RKO (cell line): ENCODE measurements at places on chromosomes 2 and 18.

DNA sequence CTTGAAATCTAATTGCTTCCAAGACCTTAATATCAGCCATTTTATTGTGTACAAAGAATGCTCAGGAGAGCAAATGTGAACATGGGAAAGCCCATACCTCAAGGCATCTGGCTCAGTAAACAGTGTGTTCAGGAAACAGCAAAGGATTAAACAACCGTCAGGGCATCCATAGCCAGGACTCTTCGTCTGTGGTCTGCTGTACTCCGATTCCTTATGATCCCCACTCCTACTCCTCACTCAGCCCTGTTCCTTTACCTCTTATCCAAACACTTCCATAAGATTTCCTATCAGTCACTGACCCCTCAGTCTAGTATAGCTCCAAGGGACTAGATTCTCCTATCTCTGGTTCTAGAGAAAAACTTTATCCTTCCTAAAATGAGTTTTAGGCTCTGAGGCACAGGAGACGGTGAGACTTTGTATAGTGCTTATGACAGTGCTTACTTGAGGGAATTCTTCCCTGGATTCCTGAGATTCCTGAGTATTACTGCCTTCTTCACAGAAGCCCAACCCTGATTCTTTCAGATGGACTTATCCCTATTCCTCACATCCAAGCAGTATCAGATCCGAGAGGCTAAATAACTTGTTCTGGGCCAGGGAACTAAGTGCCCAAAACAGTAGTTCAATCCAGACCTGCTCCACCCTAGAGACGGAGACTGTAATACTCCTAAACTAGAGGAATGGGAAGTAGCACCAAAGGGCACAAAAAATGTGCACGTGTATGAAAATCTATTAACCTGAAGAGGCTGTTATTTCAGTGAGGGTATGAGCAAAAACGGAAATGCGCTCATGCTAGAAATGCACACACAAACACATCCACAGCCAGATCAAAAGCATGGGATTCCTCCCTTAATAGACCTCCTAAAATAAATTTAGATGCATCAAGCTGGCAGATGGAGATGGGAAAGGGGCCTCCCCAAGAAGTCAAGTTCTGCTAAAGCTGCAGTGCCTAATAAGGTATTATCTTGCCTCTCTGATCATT is 42.1 kb upstream of the SIGLEC15 start:
- DNase-seq: no peak

- DNase-seq: no peak
Measured at GRCh38 chr2:45332094-45332493, 279.0 kb downstream of the SRBD1 start.

GRCh38 chr2:54958717-54959371 is 91.4 kb downstream of the RTN4 start:
- DNase-seq: no peak

GRCh38 chr18:5975111-5976002 is 80.0 kb upstream of the TMEM200C start:
- DNase-seq: peak; percentile 21

DNA sequence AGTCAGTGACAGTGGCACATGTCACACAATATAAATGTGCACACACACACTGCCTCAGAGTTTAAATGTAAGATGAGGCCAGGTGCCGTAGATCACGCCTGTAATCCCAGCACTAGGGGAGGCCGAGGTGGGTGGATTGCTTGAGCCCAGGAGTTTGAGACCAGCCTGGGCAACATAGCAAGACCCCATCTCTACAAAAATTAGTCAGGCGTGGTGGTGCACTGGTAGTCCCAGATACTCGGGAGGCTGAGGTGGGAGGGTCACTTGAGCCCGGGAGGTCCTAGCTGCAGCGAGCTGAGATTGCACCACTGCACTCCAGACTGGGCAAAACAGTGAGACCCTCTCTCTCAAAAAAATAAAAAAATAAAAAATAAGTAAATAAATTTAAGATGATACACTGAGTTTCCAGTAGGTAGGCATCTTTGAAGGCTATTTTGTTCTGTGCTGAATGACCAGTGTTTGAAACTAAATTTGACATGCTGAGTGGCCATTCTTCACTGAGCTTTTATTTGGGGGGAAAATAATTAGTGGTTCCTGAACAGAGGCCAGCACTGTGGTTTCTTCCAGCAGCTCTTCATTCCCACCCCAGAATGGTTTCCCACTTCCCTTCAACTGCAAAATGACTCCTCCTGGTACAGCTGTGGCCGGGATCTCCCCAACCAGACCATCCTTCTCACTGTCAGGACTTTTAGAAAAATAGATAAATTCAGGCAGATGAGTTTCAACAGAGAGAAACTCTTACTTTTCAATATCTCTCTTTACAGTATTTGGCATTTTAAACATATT is 44.9 kb downstream of the PSMG2 start:
- DNase-seq: no peak
